ENCODE measurements at places on chromosomes 2 and 18.
A peak's percentile ranks its signal among the peaks of the same experiment; 100 is the strongest.

DNA sequence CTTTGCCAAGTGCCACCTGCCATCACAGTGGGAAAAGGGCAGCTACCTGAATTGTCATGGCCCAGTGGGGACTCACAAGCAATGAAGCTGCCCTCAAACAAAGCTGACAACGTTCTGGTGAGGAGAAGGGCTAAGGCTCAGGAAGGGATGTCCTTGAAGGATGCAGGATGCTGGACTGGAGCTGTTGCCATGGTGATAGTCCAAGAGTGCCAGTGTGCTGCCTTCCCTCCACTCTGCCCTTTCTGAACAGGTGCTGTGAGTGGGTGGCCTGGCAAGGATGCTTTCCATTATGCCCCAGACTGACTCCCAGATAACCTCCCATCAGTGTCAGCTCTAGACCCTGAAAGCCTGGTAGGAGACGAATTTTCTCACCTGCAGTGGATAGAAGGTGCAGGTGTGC, 137.8 kb upstream of the GYPC start:
- no peak for DNase-seq

DNA sequence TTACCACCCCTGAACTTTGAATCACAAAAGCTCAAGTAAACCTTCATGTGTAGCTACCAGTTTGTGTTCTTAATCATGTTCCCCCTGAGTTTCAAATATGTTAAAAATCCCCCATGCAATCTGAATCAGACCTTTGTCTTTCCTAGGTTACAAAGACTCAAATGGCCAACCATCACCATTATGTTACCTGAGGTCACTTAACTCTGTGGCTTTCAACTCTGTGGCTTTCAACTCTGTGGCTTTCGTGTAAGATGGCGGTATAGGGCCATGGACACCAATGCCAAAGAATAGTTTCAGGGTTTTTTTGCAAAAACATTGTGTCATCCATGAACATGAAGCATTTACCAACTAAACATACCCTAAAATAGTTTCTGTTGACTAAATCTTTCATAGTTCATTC, 6.7 kb downstream of the ERMN start:
- no peak for DNase-seq

DNA sequence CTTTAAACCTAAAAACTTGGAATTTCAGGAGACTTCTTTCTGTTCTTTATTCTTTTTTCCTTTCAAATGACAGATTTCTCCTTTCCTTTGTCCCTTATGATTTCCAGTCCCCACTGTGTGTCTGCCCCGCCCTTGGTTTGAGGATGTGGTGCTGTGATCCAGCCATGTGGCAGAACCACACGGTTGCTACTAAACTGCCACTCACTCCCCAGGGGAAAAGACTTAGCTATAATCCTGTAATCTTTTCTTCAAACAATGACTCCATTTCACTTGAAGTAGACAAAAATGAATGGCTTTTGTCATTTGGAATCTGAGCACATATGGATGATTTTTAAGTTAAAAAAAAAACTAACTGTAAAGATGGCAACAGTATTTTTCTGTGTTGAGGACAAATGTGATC, 76.2 kb upstream of the STAM2 start:
- no peak for DNase-seq

DNA sequence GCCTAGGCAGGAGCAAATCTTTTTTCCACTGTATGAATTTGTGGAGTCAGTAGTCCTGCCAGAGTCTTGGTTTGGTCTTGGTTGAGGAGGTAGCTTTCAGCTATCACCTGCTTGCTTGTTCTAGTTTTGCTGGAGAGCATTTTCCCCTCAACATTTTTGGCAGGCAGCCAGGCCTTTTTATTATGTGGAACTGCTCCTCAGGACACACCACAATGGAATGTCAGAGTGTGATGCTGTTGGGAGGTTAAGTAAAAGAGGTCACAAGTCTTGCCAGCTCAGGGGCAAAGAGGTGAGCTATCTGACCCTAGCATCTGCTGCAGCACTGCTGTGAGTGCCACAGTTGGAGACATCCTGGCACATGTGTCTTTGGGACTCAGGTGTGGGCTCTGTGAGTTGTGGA, 258.0 kb downstream of the CNTNAP5 start:
- DNase-seq = no peak

GRCh38 chr2:96157649-96158553, 12.7 kb upstream of the DUSP2 start:
- peak; percentile 64 for DNase-seq

GRCh38 chr2:173858291-173858731, 106.9 kb downstream of the SP3 start:
- DNase-seq = no peak

GRCh38 chr2:2222931-2223330, 108.1 kb downstream of the MYT1L start:
- no peak for DNase-seq

- no peak for DNase-seq
These were observed 79.7 kb downstream of the LDLRAD4 start for GRCh38 chr18:13298262-13298661.

- no peak for DNase-seq
These were observed 11.2 kb downstream of the SLC66A2 start for GRCh38 chr18:79940126-79940813.

DNA sequence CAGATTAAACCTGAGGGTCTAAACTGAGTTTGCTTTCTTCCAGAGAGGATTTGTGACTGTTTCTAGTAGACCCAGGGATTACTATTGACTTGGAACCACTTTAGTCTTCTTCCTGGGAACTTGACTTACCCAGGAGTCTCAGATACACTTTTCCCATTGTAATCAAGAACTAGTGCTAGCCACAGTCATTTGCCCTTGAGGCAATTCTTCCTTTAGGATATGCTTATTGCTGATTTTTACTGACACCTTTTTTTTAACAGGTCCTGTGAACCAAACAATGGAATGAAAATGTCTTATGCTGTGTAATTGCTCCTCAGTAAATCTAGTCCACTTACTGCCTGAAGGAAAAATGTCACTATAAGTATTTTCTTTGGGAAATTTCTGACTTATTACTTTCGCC, 78.3 kb downstream of the TAF4B start:
- no peak for DNase-seq

- DNase-seq = no peak
These were observed 163.1 kb downstream of the ANTXR1 start for GRCh38 chr2:69175790-69176715.

DNA sequence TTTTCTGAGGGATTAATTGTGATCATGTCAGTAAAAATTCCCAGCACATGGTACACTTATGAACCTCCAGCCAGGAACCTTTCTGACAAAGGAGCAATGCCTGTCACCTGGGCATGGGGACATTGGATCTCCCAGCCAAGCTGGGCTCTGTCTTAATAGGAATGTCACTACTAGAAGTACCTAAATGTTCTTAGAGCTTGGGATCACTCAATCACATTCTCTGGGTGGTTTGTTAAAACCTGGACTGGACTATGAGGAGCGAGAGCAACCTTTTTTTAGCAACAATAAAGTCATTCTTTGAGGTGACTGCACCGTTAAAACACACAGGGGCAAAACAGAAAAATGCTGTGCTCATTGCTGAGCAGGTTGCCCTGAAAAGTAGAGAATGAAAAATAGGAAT, 6.4 kb upstream of the PPP1CB start:
- no peak for DNase-seq

GRCh38 chr2:189178726-189179569, 613 bp downstream of the COL5A2 start:
- no peak for DNase-seq

GRCh38 chr2:150303281-150303680, 184.2 kb downstream of the RND3 start:
- DNase-seq = no peak

GRCh38 chr18:39748727-39749126, 2183.1 kb upstream of the CELF4 start:
- DNase-seq = no peak

GRCh38 chr2:197498235-197498936, 1.3 kb downstream of the HSPD1 start:
- DNase-seq = no peak

DNA sequence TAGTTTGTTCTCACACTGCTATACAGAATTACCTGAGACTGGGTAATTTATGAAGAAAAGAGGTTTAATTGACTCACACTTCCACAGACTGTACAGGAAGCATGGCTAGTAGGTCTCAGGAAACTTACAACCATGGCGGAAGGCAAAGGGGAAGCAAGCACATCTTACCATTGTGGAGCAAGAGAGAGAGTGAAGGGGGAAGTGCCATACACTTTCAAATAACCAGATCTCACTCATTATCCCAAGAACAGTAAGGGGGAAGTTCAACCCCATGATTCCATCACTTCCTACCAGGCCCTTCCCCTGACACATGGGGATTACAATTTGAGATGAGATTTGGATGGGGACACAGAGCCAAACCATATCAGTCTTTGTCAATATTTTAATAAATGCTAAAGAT, 5.0 kb upstream of the CRYGB start:
- DNase-seq = no peak

GRCh38 chr2:42101206-42102023, 53.6 kb downstream of the PKDCC start:
- peak; percentile 76 for DNase-seq

DNA sequence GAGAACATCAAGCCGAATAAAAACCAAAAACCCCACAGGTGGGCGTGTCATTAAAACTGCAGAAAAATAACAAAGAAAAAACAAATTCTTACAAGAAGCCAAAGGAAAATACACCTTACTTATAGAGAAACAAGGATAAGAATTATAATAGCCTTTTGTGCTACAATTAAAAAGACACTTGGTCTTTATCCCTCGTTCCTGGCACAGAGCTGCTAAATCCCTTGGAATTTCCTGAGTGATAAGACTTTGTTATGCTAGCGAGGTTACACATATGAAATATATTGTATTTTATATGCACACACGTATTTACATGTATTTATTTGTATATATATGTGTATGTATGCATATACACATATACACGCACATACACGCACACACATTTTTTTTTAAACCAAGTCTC, 325.3 kb upstream of the TFPI start:
- no peak for DNase-seq

GRCh38 chr2:168355779-168356476, 100.1 kb upstream of the CERS6 start:
- no peak for DNase-seq
